ENCODE measurements at places on chromosomes 4 and X. TPM values are rescaled to one million over a fixed set of nuclear protein-coding genes. Genes with fewer than 3 reads are reported as not detected.

DNA sequence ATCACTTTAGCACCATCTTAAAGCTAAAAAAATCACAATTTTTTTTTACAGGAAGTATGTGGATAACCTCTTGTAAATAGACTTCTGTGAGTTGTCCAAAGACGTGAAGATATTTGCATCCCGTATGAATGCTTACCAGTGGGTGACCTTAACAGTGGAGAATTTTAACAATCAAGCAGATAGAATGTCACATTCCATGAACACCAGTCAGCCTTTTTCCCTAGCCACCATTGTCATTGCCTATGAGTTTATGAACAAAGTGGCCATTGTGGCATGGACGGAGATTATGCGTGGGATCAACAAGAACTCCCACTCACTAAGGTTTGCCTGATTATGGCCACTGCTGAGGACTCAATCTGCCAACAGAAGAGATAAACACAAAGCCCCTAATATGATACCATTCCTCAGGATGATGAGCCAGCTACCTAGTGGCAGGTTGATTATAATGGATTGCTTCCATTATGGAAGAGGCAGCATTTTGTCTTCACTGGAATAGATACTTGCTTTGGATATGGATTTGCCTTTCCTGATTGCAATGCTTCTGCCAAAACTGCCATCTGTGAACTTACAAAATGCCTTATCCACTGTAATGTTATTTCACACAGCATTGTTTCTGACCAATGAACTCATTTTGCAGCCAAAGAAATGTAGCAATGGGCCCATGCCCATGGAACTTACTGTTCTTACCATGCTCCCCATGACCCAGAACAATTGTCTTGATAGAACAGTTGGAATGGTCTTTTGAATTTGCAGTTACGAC lies 830.9 kb upstream of the NDST4 start:
- H3K36me3 ChIP-seq: no peaks in the 10 kb centered on the region
- H3K27ac ChIP-seq: no peak overlapping the region
- H3K4me1 ChIP-seq: no peaks in the 10 kb centered on the region
- no peaks in the 10 kb centered on the region for H3K27me3 ChIP-seq
- no peak for DNase-seq
- H3K4me3 ChIP-seq: no peak overlapping the region

GRCh38 chr4:89582756-89583505 lies 254.0 kb downstream of the SNCA start:
- DNase-seq: no peak
- no peaks in the 10 kb centered on the region for H3K36me3 ChIP-seq
- H3K27me3 ChIP-seq: no peaks in the 10 kb centered on the region

MAGEB1 gene
- not detected for total RNA-seq

OPN1MW3 gene
- not detected for total RNA-seq

SHOX gene
- not detected for total RNA-seq

DNA sequence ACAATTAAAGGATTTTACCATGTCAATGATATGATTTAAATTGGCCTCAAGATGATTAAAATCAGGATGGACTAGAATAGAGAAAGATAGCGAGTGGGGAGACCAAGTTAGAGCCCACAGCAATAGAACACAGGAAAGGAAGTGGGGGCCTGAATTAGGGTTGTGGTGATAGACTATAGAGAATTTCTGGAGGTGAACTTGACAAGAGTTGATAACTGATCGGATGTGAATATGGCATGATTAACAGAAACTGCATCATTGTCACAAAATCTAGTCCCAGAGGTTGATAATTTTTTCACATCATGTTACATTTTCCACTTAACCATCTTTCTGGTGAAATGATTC lies 26.3 kb upstream of the TRPC3 start:
- peaks cover 10% of the 10 kb centered on the region for H3K27me3 ChIP-seq
- DNase-seq: no peak
- H3K4me3 ChIP-seq: no peak overlapping the region
- no peak overlapping the region for H3K27ac ChIP-seq

GRCh38 chr4:122762520-122762919 lies 30.0 kb downstream of the BBS12 start:
- H3K4me1 ChIP-seq: peaks cover 33% of the 10 kb centered on the region
- no peaks in the 10 kb centered on the region for H3K27me3 ChIP-seq
- peak overlapping the region; percentile 53 for H3K27ac ChIP-seq

- H3K4me3 ChIP-seq: no peak overlapping the region
- H3K4me1 ChIP-seq: no peaks in the 10 kb centered on the region
- DNase-seq: no peak
- H3K27ac ChIP-seq: no peak overlapping the region
- H3K36me3 ChIP-seq: no peaks in the 10 kb centered on the region
- no peaks in the 10 kb centered on the region for H3K27me3 ChIP-seq
Observed at GRCh38 chrX:140944710-140945109, 57.7 kb upstream of the SPANXB1 start.

DNA sequence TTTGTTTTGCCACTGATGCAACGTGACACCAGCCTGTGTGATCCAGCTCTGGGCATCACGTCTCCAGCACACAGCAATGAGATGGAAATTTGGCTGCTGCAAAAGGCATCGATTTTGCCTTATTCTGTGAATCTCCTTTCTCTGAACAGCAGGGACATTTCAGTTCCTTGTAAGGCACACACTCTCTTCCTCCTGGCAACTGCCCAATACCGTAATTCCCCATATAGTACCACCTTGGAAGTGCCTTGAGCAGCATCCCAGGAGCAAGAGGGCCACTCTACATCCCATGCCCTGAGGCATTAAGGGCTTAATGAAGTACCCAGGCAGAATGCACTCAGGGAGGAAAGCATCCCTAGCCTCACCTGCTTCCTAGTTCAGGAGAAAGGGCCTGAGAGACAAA lies 10.5 kb upstream of the MAMLD1 start:
- no peak overlapping the region for H3K4me3 ChIP-seq
- H3K36me3 ChIP-seq: no peaks in the 10 kb centered on the region
- H3K27ac ChIP-seq: no peak overlapping the region
- no peak for DNase-seq

USO1 gene
- 42.1 TPM for total RNA-seq

- H3K27ac ChIP-seq: no peak overlapping the region
- no peaks in the 10 kb centered on the region for H3K4me1 ChIP-seq
- no peak for DNase-seq
- H3K27me3 ChIP-seq: no peaks in the 10 kb centered on the region
- no peaks in the 10 kb centered on the region for H3K36me3 ChIP-seq
- H3K4me3 ChIP-seq: no peak overlapping the region
Observed at GRCh38 chr4:125187226-125188176, 127.3 kb upstream of the FAT4 start.

- H3K4me3 ChIP-seq: no peak overlapping the region
- H3K27ac ChIP-seq: no peak overlapping the region
- H3K27me3 ChIP-seq: no peaks in the 10 kb centered on the region
- H3K4me1 ChIP-seq: peaks cover 2% of the 10 kb centered on the region
Observed at GRCh38 chr4:166169111-166169510, 296.1 kb downstream of the TLL1 start.

GRCh38 chr4:17347445-17347844 lies 164.4 kb downstream of the QDPR start:
- H3K4me3 ChIP-seq: no peak overlapping the region
- H3K27me3 ChIP-seq: no peaks in the 10 kb centered on the region
- H3K36me3 ChIP-seq: no peaks in the 10 kb centered on the region
- DNase-seq: peak; percentile 65
- no peaks in the 10 kb centered on the region for H3K4me1 ChIP-seq

DNA sequence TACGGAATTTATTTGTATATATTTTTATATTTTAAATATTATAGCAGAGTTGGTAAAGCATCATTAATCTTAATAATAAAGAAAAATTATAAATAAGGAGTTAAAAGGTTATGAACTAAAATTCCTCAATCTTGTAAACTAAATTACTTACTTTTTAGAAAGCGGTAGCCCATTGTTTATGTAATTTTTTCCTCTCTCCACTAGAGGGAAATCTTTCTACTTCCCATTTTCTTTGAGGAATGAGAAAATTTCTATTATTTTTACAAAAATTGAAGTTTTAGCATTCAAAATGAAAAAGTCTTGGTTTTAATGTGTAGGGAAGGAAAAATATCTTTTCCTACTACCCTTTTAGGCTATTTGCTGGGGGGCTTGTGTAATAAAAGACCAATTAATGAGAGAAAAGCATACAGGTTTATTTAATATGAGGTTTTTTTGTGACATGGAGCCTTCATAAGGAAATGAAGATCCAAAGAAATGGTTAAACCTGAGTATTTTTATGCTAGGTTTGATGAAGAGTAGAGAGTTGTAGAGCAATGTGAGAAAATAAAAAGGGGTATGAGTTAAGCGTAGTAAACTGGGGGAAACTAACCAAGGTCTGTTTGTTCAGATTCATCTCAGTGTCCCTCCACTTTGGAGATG lies 68.7 kb upstream of the ADAD1 start:
- no peak for DNase-seq
- H3K27ac ChIP-seq: peak overlapping the region; percentile 57
- H3K4me3 ChIP-seq: no peak overlapping the region
- H3K27me3 ChIP-seq: no peaks in the 10 kb centered on the region

GRCh38 chr4:148770848-148771247 lies 328.6 kb upstream of the NR3C2 start:
- peaks cover 1% of the 10 kb centered on the region for H3K36me3 ChIP-seq
- no peak overlapping the region for H3K27ac ChIP-seq
- no peak for DNase-seq
- H3K4me1 ChIP-seq: no peaks in the 10 kb centered on the region
- no peak overlapping the region for H3K4me3 ChIP-seq

DNA sequence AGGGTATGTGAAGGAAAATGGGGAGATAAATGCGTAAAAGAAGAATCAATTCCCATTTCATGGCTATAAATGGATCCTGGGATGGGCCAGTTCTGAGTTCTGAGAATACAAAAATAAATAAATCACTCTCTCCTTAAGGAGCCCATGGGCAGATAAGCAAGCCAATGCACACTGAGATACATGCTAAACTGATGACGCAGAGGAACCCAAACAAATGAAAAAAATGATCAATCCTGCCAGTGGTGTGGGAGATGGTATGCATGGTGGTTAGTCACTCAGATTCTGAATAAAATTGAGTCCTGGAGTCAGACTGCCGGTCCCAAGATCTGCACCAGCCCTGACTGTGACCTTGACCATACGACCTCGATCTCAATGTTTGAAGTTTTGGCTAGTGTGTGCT lies 59.7 kb downstream of the NEIL3 start:
- H3K27ac ChIP-seq: no peak overlapping the region
- H3K27me3 ChIP-seq: no peaks in the 10 kb centered on the region
- no peaks in the 10 kb centered on the region for H3K4me1 ChIP-seq
- no peak overlapping the region for H3K4me3 ChIP-seq
- DNase-seq: no peak

- no peaks in the 10 kb centered on the region for H3K27me3 ChIP-seq
- H3K27ac ChIP-seq: no peak overlapping the region
- H3K36me3 ChIP-seq: no peaks in the 10 kb centered on the region
- H3K4me3 ChIP-seq: no peak overlapping the region
Observed at GRCh38 chr4:147933316-147933715, 201.4 kb downstream of the ARHGAP10 start.

TRMT10A gene
- total RNA-seq: 8.8 TPM

DNA sequence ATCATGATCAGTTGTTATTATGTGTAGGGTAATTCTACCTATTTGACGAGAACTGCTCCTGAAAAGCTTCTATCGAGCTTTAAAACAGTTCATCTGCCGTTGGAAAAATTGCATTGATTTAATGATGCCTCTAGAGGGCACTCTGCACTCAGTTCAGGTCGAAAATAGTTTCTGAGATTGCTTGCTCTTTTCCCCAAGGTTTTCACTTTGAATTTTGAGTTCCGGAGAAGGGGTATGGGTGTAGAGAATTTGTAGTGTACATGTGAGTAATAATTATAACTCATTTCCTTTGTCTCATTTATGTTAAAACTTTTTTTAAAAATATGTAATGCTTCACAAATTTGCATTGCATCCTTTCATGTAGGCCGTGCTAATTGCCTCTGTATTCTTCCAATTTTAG lies 28.4 kb upstream of the TNIP3 start:
- H3K4me1 ChIP-seq: peaks cover 44% of the 10 kb centered on the region
- no peaks in the 10 kb centered on the region for H3K36me3 ChIP-seq
- H3K27me3 ChIP-seq: no peaks in the 10 kb centered on the region
- peak; percentile 37 for DNase-seq

GRCh38 chrX:20143111-20143510 lies 1.5 kb upstream of the EIF1AX start:
- peak overlapping the region; percentile 71 for H3K27ac ChIP-seq
- DNase-seq: no peak
- peaks cover 37% of the 10 kb centered on the region for H3K4me1 ChIP-seq

GRCh38 chr4:159015841-159016240 lies 87.0 kb upstream of the RAPGEF2 start:
- no peak for DNase-seq
- peaks cover 6% of the 10 kb centered on the region for H3K27me3 ChIP-seq
- no peaks in the 10 kb centered on the region for H3K4me1 ChIP-seq
- no peak overlapping the region for H3K4me3 ChIP-seq
- no peak overlapping the region for H3K27ac ChIP-seq

SATL1 gene
- not detected for total RNA-seq

C4orf36 gene
- 0.44 TPM for total RNA-seq

GRCh38 chr4:69649207-69649606 lies 3.8 kb downstream of the UGT2A1 start:
- H3K4me3 ChIP-seq: no peak overlapping the region
- no peaks in the 10 kb centered on the region for H3K4me1 ChIP-seq
- H3K36me3 ChIP-seq: no peaks in the 10 kb centered on the region
- DNase-seq: no peak

DNA sequence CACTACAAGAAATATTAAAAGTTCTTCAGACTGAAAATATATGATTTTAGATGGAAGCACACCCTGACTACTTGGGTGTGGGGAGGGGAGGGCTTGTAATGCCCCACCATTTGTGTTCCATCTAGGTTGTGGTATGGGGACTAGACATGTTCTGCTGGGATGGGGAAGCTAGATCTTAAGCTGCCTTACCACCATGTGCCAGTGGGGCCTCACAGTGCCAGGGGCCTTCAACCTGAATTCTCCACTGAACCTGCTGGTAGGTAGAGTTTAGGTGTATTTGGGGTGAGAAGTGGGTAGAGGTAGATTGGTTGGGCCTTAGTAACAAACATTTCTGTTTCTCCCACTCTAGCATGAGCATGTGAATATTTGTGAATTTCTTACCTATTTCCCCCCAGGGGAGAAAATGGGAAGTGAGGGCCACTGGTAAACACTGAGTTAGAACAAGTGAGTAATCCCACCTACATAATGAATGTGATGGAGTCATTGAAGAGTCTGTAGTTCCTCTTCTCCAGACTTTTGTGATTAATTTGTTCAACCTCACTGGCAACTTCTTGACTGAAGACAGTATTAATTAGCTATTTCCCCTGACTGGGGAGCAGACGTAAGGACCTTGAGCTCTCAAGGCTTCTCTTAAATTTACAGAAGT lies 44.0 kb downstream of the BRCC3 start:
- peaks cover 17% of the 10 kb centered on the region for H3K36me3 ChIP-seq
- no peak overlapping the region for H3K4me3 ChIP-seq
- H3K27me3 ChIP-seq: no peaks in the 10 kb centered on the region
- H3K4me1 ChIP-seq: no peaks in the 10 kb centered on the region
- DNase-seq: no peak
- no peak overlapping the region for H3K27ac ChIP-seq

GRCh38 chr4:141238186-141238585 lies 17.5 kb downstream of the ZNF330 start:
- no peak for DNase-seq
- no peak overlapping the region for H3K27ac ChIP-seq
- peaks cover 1% of the 10 kb centered on the region for H3K27me3 ChIP-seq
- H3K36me3 ChIP-seq: peaks cover 17% of the 10 kb centered on the region

UGT2B11 gene
- total RNA-seq: not detected

All from activated naive CD4-positive, alpha-beta T cell treated with anti-CD3 and anti-CD28 coated beads for 36 hours (primary cell).